Mucosa of gallbladder (tissue), 1 donor: ENCODE measurements at places on chromosomes 3 and 15. TPM values are rescaled to one million over a fixed set of nuclear protein-coding genes. Genes with fewer than 3 reads are reported as not detected.

KIF23 gene
- total RNA-seq, result 3.9 TPM

A4GNT gene
- not detected for total RNA-seq

DNA sequence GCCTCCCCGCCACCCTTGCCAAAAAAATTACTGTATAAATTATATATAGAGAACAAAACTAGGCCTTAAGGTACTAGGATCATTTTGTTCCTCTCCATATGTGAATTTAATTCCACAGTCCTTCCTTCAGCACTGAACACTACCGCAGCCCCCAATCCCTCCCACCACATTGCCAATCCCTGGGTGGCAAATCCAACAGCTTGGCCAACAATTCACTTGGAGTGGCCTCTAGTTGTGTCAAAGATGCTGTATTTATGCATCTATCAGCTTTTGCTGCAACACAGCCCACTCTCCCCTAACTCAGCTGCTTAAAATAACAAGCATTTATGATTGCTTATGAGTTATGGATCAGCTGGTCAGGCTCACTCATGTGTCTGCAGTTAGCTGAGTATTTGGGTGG lies 18.6 kb downstream of the GPD1L start:
- no peak for DNase-seq

- no peak for DNase-seq
Observed at GRCh38 chr15:73195166-73195565, 142.9 kb downstream of the NEO1 start.

DNA sequence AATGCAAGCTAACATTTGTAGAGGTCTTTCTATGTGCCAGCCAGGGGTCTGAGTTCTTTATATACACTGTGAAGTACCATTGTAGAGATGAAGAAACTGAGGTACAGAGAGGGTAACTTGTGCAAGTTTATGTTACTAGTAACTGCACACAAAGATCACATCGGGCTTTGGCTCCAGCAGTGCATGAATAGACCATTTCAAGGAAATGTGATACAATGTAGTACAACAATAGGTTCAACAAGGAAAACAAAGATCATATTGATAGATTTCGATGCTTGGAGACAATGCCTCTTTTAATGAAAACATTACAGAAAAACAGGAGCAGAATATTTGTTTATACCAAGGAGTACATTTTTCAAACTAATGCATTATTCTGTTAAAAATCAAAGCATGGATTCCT lies 115.3 kb downstream of the POLR2M start:
- DNase-seq, result no peak

DNA sequence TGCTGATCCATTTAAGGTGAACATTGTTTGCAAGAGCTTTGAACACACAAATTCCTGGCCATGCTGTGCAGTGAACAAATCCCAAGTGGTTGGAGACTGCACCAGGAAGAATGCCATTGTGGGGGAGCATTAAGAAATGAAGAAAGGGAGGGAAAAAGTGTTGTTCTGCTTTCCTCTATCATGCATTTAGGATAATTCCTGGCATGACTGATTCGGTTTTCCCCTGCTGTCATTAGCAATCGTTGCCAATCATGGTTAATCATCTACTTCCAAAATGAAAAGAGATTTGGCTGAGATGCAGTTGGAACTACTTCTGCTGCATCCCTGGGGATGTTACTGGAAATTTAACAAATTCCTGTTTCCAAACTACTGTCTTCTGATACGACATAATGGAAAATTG lies 73.7 kb upstream of the ZPLD1 start:
- no peak for DNase-seq

- DNase-seq, result no peak
Observed at GRCh38 chr3:39870706-39871105, 61.3 kb downstream of the MYRIP start.

DNA sequence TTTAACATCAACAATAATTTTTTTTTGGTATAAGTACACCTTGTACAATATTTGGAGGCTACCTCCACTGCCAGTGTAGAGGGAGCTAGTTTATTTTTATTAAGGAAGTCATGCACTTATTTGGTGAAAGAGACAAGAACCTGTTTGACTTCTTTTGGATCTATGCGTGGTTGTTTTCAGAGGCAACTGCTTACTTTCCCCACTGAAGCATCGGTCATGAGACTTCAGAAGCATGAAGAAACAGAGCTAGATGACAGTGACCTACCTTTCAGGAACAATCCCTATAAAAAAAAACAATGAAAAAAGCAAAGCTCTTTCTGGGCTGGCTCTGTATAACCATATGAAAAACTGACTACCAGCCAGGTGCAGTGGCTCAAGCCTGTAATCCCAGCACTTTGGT lies 20.0 kb upstream of the ZNF148 start:
- DNase-seq, result no peak
